ENCODE measurements at places on chromosomes 2 and 18.

GRCh38 chr2:197249381-197250083 lies 61.0 kb downstream of the ANKRD44 start:
- DNase-seq, result no peak

DNA sequence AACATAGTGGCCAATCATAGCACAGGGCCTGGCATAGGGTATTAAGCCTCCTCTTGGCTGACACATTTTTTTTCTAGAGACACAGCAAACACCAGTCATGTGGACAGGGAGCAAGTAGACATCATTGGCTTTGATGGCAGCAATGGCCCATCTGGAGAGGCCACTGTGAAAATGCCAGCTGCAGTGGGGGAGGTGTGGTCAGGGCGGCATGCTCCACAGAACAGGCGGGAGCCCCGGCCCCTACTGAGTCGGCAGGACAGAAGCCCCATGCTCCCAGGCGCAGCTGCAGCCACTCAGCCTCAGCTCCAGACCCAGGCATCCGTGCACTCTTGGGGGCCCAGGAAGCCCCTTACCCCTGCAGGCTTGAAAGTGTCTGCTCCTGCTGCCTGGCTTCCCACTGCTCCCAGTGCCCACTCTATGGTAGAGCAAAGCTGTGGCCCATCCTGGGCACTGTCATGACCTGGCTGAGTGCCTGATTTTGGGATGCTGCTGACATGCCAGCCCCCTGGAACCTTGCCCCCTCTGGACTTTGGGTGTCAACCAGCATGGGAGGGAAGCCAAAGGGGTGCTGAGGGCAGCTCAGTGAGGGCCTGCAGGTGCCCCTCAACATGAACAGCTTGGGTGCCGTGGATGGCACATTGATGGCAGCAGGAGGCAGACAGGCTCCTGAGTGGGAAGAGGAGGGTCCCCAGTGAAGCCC lies 23.3 kb upstream of the UBE2F start:
- DNase-seq, result no peak

GRCh38 chr2:86783615-86784339 lies 6.9 kb downstream of the CD8A start:
- DNase-seq, result no peak

DNA sequence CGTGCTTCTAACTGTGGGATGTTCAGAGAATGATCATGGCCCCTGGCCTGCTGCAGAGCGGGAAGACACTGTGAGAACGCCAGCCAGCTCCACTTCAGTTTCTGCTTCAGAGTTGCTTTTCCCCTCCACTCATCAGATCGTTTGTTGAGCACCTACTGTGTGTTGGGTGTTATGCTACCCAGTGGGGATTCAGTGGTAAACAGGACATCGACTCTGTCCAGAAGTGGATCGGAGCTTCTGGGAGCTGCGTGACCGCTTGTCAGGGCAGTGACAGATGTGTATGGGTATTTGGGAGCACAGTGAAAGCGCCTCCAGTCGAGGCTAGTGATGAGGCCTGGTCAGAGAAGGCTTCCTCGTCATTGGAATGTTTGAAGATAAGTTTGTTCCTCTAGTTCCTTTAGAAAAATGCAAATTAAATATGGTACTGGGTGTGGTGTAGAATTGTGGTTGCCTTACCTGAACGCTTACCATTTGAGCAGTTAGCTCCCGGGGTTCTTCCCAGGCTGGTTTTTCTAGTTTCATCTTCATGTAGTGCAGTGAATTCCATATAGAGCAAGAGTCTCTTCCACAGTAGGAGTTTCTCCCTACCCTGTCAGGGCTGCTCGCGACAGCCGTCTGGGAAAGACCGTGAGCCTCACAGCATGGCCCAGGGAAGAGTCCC lies 2.8 kb downstream of the RAB12 start:
- DNase-seq, result no peak

GRCh38 chr18:55523001-55523400 lies 65.0 kb downstream of the TCF4 start:
- no peak for DNase-seq

Measured in stimulated activated CD4-positive, alpha-beta T cell treated with anti-CD3 and anti-CD28 coated beads, Interleukin-1b, Interleukin-23, amount 100 ng/mL, for 1 hour (primary cell).